ENCODE measurements at places on chromosomes 3 and 15. TPM values are rescaled to one million over a fixed set of nuclear protein-coding genes. Genes with fewer than 3 reads are reported as not detected.

The BMF gene
- 1.3 TPM for polyA plus RNA-seq

The HHLA2 gene
- polyA plus RNA-seq, result not detected

The COL7A1 gene
- 23.2 TPM for polyA plus RNA-seq

The MAN2A2 gene
- 83.3 TPM for polyA plus RNA-seq

The AP3B2 gene
- 10.8 TPM for polyA plus RNA-seq

The CPN2 gene
- 1.1 TPM for polyA plus RNA-seq

Data from adrenal gland (tissue), 19 donors.